ENCODE measurements at places on chromosomes 5 and 9.

GRCh38 chr5:133934311-133934710 is 34.1 kb downstream of the C5orf15 start:
- DNase-seq = no peak

DNA sequence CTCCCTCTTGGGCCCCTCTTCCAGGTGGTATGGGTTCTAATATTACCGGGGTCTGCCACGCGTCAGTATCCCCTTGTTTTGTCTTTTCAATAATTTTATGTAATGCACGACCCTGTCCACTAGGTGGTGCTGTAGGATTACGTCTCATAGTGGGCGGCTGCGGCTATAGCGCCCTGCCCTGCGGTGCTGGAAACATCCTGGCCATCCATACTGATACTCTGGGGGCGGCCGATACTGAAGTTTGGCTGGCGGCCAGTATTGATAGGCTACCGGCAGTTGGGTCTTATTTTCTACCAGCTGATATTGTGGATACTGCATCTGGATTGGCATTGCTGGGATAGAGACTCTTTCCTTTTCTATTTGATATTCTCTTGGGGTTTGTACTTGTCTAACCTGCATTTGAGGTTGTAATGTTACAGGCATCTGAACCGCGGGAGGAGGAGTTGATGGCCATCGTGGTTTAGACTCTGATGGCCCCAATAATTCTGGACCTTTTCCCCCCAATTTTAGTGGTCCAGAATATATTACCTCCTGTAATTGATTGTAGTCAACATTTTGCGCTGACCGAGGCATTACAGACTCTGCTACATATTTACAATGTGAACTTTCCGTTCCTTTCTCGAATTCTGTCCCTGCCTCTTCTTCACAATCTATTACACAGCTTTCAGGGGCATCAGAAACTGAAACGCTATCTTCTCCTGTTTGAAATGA is 3.3 kb upstream of the TMEM141 start:
- peak; percentile 53 for DNase-seq

GRCh38 chr5:9401786-9402472 is 143.9 kb downstream of the SEMA5A start:
- no peak for DNase-seq

GRCh38 chr5:109982966-109983534 is 293.3 kb downstream of the MAN2A1 start:
- DNase-seq = no peak

GRCh38 chr9:117718085-117718484 is 13.9 kb downstream of the TLR4 start:
- no peak for DNase-seq

DNA sequence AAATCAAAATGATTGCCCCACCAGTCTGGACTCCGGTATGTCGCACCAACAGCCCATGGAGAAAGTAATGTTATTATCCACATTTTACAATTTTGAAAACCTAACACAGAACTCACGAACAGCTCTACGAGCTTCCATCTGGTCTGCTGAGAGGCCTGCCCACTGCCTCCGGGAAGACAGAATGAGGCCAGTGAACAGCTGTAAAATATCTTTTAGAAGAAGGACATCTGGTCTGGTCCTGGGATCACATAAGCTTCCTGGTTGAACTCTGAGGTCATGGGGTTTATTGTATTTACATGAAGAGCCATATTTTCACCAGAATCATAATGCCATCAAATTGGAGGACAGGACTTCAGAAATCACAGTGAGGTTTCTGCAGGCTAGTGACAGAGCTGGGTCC is 89.0 kb downstream of the FRMD3 start:
- DNase-seq = no peak

GRCh38 chr9:127444283-127444920 is 6.8 kb downstream of the RPL12 start:
- DNase-seq = no peak

- no peak for DNase-seq
Measured at GRCh38 chr9:101421653-101422065, 13.9 kb downstream of the ALDOB start.

GRCh38 chr9:100011062-100011681 is 87.6 kb downstream of the ERP44 start:
- DNase-seq = no peak

GRCh38 chr9:131590907-131591844 is 45.9 kb downstream of the PRRT1B start:
- peak; percentile 63 for DNase-seq

- no peak for DNase-seq
Measured at GRCh38 chr9:35618854-35619799, 914 bp upstream of the CD72 start.

- DNase-seq = no peak
Measured at GRCh38 chr9:73006986-73007385, 54.1 kb upstream of the ALDH1A1 start.

- no peak for DNase-seq
Measured at GRCh38 chr9:80351612-80352011, 779.8 kb downstream of the TLE4 start.

GRCh38 chr5:171999877-172000276 is 6.6 kb downstream of the FBXW11 start:
- no peak for DNase-seq

GRCh38 chr9:115531410-115532125 is 413.6 kb upstream of the TNC start:
- no peak for DNase-seq

DNA sequence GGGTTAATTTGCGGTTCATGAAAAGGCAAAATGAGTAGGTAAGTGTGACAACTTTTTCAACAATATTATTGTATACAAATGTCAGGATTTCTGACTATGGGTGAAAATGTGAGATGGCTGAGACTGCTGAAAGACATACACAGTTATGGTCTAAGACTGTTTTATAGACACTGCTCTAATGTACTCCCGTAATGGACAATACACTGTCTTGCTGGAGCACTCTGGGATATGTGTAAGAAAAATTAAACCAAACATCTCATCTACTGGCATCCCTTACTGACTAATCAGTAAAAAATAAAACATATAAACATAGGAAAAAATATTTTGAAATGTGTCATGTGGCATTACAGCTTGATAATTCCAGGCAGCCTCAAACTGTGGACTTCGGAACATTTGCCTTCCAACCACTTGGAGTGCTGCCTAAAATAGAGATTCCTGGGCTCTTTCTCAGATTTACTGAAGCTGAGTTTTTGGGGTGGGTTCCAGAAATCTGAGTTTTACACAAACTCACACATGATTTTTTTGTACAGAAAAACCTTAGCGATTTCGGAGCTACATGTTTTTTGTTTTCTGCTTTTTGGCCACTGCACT is 233.9 kb upstream of the TBCA start:
- DNase-seq = no peak
